ENCODE measurements at places on chromosomes 1 and 21. TPM values are rescaled to one million over a fixed set of nuclear protein-coding genes. Genes with fewer than 3 reads are reported as not detected.

The TTC39A gene
- 2.4 TPM for total RNA-seq

The HSPG2 gene
- 7.2 TPM for total RNA-seq

The CELA3B gene
- not detected for total RNA-seq

The DPT gene
- total RNA-seq = not detected

The GFI1 gene
- total RNA-seq = 0.61 TPM

The IVL gene
- not detected for total RNA-seq

The LRRC7 gene
- total RNA-seq = not detected

The C1orf167 gene
- not detected for total RNA-seq

The MAP3K21 gene
- 2.3 TPM for total RNA-seq

The LCE1F gene
- total RNA-seq = not detected

Measured in SK-MEL-5 (cell line).